ENCODE measurements at places on chromosomes 16 and 17.

GRCh38 chr17:2266045-2266864 is 37.3 kb downstream of the SMG6 start:
- no peak for DNase-seq

GRCh38 chr16:58850019-58850677 is 116.0 kb upstream of the GOT2 start:
- no peak for DNase-seq

DNA sequence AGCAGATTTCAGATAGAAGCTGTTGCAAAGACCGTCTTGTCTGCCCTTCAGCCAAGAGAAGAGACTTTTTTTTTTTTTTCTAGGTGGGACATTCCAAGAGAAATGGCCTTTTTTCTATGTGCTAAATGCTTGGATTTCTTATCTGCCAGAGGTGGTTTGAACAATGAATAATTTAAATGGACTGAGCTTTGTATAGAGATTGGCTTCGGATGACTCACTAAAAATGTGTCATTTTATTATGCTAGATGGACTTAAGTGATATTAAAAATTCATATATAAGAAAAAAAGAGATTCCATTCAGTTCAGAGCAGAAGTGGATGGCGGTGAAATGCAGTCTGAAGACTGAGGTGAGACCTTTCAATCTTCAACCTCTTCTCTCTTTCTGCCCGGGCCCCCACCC is 58.4 kb downstream of the MEAK7 start:
- DNase-seq, result peak; percentile 10

DNA sequence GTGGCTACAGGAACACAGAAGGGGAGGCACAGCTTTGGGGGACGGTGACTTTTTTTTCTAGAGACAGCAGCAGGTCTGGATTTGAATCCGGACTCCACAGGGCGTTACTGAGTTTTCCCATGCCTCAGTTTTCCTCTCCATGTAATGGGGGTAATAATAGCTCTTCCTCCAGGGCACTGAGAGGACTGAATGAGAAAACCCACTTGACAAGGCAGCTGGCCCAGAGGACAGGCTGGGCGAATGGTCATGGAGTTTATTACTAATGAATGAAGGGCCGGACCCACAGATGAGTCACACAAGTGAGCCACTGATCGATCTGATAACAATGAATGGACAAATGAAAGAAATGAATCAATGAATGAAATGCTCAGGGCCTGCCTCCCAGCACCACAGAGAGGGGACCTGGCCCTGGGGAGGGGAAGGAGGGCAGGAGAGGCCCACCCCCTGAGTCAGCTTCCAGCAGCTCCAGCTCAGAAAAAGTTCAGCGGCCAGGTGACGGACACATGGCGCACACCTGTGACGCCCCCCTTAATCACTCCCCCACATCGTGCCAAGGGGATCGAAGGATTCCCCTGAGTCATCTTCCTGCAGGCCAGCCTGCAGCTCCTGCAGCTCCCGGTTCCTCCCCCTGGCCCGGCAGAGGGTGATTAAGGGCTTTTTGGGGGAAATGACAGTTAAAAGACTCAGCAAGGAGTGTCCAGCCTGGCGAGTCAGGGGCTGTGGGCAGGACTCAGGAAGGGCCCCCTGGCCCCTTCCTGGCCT is 54.3 kb downstream of the SOCS1 start:
- DNase-seq, result peak; percentile 81

GRCh38 chr16:30139583-30140481 is 16.8 kb upstream of the MAPK3 start:
- DNase-seq, result no peak

- DNase-seq, result no peak
Measured at GRCh38 chr16:50781518-50781917, 39.6 kb downstream of the CYLD start.

Measured in RCC 7860 (cell line).